NCI-H1694 (cell line): ENCODE measurements at places on chromosomes 11 and 22.

- DNase-seq, result no peak
Measured at GRCh38 chr22:16932577-16932976, 75.4 kb downstream of the GAB4 start.

GRCh38 chr11:62607714-62608113 is 4.9 kb downstream of the EML3 start:
- DNase-seq, result no peak

DNA sequence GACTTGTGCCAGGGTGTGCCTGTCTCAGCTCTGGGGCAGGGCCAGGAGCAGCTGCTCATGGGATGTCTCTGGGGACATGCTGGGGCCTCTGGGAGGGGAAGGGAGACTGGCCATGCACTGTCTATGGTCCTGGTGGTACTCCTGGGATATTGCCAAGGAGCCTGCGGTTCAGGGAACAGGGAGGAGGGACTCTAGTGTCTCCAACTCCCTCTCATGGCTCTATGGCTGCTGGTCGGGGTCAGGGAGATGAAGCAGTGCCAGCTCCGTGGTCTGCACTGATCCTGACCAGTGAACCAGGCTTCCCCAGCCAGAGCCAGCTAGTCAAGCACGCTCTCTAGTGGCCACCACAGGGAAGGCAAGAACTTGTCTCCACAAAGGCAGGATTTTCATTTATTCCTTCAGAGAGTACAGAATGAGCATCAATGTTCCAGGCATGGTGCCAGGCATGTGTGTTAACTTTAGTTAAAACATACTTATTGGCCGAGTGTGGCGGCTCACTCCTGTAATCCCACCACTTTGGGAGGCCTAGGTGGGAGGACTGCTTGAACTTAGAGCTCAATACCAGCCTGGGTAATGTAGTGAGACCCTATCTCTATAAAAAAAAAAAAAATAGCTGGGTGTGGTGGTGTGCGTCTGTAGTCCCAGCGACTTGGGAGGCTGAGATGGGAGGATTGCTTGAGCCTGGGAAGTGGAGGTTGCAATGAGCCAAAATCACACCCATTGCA is 2.5 kb upstream of the BEST1 start:
- peak; percentile 73 for DNase-seq

DNA sequence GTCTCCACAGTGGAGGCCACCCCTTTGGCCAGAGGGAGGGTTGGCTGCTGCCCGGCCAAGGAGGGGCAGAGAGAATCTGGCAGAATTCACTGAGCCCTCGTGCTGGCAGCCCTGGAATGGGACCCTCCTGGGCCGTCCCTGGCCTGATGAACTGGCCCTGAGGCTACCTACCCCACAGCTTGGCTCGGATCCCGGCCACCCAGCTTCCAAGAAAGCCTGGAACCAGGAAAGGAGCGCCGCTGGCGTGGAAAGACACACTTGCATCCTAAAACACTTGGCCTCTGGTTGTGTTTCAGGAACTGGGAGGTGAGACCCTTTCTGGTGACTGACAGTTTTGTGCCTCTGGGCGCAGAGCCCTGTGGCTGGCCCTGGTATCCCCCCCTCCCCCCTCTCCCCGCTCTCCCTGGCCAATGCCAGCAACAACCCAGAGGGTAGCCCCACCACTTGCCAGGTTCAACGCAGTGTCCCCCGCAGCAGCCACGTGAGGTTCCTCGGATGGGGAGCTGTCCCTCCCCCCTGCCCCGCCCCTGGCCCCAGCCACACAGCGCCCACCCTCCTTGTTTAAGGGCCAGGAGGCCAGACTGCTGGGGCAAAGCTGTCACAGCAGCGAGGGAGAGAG is 693 bp downstream of the NFAM1 start:
- no peak for DNase-seq

GRCh38 chr22:50318698-50319411 is 8.0 kb downstream of the DENND6B start:
- DNase-seq, result no peak

DNA sequence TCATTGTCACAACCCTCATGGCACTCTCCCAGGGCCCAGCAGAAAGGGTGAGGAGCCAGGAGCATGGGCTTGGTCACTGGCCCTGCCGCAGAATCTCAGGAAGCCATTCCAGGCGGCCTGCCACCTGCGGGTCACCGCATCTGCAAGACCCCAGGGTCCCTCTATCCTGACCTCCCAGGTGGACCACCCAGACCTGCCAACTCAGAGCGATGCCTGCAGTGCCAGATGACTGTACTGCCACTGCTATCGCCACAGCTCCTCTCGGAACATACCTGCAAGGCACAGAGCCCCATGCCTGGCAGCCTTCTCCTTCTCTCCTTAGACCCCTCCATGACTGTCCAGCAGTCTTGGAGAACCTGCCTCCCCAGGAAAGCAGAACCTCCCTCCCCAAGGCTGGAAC is 26.4 kb upstream of the ELFN2 start:
- no peak for DNase-seq

- no peak for DNase-seq
Measured at GRCh38 chr11:13415201-13415600, 47.8 kb downstream of the BTBD10 start.

GRCh38 chr11:94656968-94657367 is 89.8 kb downstream of the PIWIL4 start:
- DNase-seq, result no peak

GRCh38 chr22:50171319-50171964 is 911 bp downstream of the PANX2 start:
- DNase-seq, result no peak

GRCh38 chr22:47177334-47177815 is 414.9 kb downstream of the TBC1D22A start:
- no peak for DNase-seq

DNA sequence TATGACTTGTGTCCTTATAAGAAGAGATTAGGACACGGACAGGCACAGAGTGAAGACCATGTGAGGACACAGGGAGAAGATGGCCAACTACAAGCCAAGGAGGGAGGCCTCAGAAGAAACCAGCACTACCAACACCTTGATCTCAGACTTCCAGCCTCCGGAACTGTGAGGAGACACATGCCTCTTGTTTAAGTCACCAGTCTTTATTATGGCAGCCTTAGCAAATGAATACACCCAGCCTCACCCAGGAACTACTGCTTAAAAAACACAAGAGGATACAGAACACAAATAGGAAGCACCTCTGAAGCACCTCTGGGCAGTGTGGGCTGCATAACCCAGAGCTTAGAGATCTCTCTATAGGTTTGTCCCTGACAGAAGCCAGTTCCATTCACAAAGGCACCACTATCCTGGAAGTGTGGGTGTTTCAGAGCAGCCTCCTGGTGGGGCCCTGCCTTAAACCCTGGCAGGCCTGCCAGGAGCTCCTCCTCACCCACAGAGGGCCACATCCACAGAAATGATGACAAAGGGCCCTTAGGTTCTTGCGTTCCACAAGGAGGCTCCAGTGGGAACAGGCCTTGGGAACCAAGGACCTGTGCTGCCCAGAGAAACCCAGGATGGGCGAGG is 58.8 kb downstream of the CHRDL2 start:
- no peak for DNase-seq

GRCh38 chr11:45993531-45994001 is 71.1 kb downstream of the LARGE2 start:
- no peak for DNase-seq

DNA sequence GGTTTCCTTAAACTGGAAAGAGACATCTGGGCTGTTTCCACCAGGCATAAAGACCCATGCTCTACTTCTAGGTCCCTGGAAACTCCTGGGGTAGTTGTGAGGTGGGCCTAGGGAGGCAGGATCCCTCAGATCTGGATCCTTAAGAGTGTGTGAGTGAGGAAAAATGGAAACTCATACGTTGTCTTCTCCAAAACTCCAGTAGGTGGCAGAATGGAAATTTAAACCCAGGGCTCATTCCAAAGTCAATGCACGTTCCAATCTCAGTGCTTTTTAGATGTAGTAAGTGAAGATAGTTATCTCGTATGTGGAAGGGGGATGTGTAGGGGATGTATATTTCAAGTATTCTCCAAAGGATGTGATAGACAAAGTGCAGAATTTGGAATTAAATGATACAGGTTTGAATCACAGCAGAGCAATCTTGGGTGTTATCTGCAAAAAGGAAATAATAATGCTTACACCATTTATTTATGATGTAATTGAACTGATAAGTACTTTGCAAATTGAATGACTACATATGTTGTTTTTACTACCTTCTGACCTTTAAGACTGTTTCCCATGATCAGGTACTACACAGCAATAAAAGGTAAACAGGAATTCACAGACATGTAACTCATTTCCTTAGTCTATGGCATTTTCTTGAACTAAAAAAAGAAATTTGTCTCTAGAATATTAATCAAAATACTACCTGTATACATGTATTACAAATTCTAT is 13.1 kb upstream of the MMP1 start:
- no peak for DNase-seq

DNA sequence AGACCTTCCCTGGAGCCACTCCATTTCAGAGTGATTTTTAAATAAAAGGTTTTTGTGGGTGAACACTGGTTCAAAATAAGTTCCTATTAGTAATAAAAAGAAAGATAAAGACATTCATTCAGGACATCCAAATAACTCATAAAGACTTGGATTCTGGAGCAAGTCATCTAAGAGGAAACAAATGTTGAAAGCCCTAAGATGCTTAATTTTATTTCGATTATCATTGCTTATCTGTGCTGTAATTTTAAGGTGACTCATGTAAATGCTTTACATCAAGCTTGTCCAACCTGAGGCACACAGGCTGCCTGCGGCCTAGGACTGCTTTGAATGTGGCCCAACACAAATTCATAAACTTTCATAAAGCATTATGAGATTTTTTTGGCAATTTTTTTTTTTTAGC is 34.2 kb upstream of the DBX1 start:
- no peak for DNase-seq

- peak; percentile 2 for DNase-seq
Measured at GRCh38 chr11:62497132-62497801, 49.3 kb downstream of the AHNAK start.

- peak; percentile 41 for DNase-seq
Measured at GRCh38 chr11:103091801-103092524, at the start of gene DCUN1D5. TSS of gene DCUN1D5 (minus strand) at chr11:103092160. CDS start at chr11:103091872, 288 bp downstream.

- DNase-seq, result no peak
Measured at GRCh38 chr11:34653031-34653430, 32.1 kb downstream of the EHF start.

DNA sequence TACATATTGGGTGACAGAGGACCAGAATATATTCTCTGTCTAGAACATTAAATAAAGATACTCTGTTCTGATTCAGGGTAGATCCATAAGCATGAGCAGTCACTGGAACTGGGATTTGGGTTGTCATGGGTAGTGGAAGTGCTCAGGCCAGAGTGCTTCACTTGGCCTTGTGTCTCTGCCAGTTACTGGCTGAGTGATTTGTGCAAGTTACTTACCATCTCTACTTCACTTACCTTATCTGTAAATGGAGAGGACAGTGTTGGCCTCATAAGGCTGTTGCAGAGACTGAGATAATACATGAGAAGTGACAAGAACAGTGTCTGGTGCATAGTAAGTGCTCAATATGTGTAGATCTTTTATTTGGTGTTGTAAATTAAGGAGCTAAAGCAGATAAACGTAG is 17.6 kb downstream of the ATXN10 start:
- no peak for DNase-seq

DNA sequence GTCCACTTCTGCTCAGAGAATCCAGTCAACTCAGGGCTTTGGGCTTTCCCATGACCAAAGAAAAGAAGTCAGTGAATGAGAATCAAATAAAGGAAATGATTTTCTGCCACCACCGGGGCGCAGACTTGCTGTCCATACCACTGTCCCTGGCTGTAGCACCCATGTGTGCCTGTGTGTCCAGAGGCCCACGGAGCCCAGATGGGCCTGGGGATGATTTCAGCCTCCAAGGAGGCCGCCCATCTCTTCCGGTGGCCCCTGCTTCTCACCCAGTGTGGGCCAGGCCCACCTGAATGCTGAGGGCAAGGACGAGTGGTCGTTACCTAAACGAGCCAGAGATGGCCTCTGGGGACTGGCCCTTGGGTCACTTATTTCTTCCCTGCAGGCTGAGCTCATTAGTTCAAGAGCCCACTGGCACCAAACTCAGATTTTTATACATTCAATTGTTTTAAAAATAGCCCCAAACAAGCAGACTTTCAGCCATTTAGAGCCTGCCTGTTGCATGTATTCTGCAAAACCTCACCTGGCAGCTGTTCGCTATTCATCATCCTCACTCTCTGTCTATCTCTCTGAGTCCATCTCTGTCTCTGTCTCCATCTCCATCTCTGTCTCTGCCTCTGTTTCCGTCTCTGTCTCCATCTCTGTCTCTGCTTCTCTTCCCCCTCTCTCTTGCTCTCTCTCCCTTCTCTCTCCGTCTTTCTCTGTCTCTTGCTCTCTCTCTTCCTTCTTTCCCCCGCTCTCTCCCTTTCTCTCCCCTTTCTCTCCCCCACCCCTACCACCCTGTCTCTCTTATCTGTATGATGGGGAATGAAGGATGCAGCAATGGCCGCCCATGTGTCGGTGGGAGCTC is 24.2 kb downstream of the KRTAP5-5 start:
- DNase-seq, result no peak

DNA sequence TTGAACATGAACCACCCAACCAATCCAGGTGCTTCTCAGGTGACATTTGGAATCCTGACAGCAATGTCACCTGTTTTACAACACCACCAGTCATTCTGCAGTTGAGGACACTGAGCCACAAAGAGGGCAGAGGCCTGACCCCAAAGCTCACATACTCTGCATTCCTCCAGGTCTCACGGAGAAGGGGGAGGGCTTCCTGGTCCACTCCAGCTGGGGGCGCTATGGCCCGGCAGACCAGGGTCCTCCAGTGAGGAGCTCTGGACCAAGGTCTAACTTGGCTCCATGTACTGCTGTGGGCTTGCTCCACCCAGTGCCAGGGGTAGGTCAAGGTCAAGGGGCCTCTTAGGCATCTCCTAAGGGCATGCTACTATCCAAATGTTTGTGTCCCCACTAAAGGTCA is 1.5 kb upstream of the PNPLA3 start:
- no peak for DNase-seq

DNA sequence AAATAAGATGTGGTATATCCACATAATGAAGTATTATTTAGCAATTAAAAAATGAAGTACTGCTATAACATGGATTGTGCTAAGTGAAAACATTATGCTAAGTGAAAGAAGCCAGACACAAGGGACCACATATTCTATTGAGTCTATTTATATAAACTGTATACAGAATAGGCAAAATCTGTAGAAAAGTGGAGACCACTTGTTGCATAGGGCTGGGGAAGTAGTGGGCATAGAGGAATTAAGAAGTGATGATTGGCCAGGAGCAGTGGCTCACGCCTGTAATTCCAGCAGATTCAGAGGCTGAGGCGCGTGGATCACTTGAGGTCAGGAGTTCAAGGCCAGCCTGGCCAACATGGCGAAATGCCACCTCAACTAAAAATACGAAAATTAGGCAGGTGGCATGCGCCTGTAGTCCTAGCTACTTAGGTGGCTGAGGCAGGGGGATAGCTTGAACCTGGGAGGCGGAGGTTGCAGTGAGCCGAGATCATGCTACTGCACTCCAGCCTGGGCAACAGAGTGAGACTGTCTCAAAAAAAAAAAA is 109.6 kb downstream of the RBFOX2 start:
- no peak for DNase-seq

GRCh38 chr22:29078036-29078868 is 5.4 kb downstream of the KREMEN1 start:
- no peak for DNase-seq

GRCh38 chr22:43388420-43388851 is 23.4 kb upstream of the MPPED1 start:
- DNase-seq, result peak; percentile 77

- DNase-seq, result no peak
Measured at GRCh38 chr22:50602338-50602700, 1.7 kb downstream of the MAPK8IP2 start.

GRCh38 chr22:24697621-24698082 is 76.9 kb downstream of the PIWIL3 start:
- DNase-seq, result no peak
